Naive thymus-derived CD8-positive, alpha-beta T cell (primary cell): ENCODE measurements at places on chromosomes 6 and 20. TPM values are rescaled to one million over a fixed set of nuclear protein-coding genes. Genes with fewer than 3 reads are reported as not detected.

Gene SLC35F1
- not detected for total RNA-seq

Gene KIAA0408
- total RNA-seq = 0.63 TPM

Gene OPRM1
- not detected for total RNA-seq

Gene KCNK15
- not detected for total RNA-seq

Gene PSORS1C1
- total RNA-seq = not detected

Gene DEFB112
- not detected for total RNA-seq

Gene REM1
- total RNA-seq = not detected

Gene CALHM6
- total RNA-seq = 4.8 TPM

Gene NTSR1
- total RNA-seq = not detected

Gene SPTLC3
- 0.71 TPM for total RNA-seq
